Brain microvascular endothelial cell (primary cell): ENCODE measurements at places on chromosomes 11 and 22.

DNA sequence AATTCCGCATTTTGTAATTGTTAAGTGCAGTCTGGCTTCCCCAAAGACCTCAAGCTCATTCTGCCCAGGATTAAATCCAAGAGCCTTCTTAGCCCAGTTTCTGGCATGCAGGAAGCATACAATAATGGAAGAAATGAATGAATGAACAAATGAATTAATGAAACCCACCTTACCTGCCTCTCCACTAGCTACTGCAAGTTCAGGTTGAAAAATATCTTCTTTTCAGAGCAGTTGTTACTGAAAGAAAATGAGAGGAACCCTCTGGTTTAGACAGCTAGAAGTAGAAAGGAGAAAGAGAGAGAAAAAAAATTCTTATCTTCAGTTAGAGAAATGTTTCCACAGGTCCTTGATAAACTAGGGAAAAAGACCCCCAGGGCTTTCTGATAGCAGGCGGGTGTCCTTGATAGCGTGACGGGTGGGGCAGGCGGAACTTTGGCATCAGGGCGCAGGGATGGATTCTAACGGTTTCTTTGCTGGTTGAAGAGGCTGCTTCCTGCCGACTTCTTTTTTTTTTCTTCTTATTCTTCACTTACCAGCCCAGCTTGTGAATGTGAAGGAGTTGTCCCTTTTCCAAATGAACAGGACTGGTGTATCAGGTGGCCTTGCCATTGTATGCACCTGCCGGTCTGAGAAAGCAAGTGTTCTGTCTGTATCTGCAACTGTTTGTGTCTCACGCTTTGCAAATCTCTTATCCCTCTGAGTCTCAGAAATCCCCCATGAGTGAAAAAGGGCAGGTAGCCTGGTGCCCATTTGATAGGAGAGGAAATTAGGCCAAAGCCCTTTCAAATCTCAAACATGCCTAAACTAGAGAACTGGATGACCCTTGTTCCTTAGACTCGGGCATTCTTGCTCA is 10.0 kb downstream of the LMO2 start:
- no peak for DNase-seq

- no peak for DNase-seq
Measured at GRCh38 chr11:61287338-61287977, 7.7 kb downstream of the VWCE start.

DNA sequence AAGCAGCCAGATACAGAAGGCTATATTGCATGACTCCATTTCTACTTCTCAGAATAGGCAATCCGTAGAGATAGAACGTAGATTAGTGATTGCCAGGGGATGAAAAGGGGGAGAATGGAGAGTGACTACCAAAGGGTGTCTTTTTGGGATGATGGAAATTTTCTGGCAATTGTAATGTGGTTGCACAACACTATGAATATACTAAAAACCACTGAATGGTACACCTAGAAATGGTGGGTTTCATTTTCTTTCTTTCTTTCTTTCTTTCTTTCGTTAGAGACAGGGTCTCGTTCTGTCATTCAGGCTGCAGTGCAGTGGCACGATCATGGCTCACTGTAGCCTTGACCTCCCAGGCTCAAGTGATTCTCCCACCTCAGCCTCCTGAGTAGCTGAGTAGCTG is 54.4 kb downstream of the BID start:
- DNase-seq, result no peak

DNA sequence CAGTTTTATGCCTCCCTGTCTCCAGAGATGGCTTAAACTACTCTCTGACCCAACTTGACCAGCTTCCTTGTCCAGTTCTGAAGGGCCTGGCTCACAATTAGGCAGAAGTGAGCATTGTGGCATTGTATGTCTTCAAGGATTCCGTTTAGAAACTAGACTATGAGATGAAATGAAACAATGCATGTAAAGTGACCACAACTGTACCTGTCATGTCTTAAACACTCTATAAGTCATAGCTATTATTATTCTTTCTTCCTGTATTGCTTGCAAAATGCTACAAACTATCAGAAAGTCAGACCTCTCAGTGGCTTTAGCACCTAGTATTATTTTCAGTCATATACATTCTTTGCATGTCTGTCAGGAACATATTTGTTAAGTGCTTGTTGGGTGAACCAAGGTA is 127.9 kb upstream of the MTMR2 start:
- no peak for DNase-seq

DNA sequence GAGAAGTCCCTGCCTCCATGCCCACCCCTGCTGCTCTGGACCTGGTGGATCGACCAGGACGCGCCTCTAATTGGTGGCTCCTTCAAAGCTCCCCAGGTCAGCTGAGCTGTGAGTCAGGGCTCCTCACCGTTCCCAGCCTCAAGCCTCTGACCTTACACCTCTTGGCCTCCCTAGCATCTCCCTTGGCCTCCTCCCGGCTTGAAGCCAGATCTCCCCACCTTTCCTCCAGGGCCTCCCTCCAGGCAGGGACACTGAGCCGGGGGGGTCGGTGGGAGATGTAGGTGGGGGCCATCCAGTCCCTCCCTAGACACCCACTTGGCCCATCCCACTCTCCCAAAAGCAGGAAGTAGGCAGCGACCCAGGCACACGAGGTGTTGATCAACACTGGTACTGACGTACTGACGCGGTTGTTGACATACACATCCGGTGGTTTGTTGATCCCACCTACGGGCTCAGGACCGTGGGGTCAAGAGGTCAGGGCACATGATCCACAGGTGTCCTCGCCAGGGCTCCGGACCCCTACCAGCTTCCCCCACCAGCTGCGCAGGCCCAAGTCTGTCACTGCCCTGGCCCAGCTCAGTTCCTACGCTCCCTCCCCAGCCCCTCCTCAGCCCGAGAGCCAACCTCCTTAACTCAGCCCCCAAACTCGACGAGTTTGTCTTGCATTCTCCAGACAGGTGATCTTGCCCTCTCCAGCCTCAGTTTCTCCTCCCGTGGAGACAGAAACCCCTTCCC is 802 bp downstream of the ATG2A start:
- DNase-seq, result no peak

DNA sequence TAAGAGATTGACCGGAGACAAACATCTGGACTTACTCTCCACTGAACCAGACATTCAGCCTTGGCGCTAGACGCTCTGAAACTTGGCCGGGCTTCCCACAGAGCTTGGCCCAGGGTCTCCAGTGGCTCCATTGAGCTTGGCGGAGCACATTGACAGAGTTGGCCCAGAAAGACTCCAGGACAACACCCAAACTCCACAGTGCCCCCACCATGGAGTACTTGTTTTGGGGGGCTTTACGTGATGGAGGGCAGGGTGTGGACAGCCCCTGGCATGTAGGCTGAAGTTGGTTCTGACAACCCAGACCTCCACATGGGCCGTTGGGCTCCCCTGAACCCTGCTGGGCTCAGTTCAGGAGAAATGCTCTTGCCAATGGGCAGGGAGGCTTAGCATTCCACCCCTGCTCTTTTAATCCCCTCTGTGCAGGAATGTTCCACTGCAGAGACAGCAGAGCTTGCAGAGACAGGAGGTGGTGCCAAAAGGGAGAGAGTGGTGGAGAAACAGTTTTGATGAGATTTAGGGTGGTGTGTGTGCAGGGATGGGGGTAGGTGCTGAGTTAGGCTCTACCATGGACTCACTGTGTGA is 102.4 kb upstream of the TIMP3 start:
- DNase-seq, result no peak

GRCh38 chr22:48653306-48653705 is 1174.4 kb downstream of the BRD1 start:
- no peak for DNase-seq

GRCh38 chr11:106925245-106925644 is 93.0 kb downstream of the GUCY1A2 start:
- DNase-seq, result no peak

DNA sequence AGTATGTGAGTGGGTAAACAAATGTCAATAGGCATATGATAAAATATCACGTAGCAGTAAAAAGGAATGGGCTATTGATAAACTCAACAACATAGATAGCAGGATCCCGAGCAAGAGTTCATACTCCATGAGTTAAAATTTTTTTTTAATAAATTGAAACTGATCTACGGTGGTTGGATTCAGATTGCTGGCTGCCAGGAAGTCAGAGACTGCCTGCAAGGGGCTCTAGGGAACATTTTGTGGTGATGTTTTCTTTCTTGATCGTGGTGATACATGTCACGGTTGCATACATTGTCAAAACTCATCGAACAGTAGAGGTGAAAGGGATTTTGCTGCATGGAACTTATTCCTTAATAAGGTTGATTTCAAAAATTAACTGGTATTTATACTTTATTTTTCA is 62.6 kb upstream of the WNT7B start:
- no peak for DNase-seq

DNA sequence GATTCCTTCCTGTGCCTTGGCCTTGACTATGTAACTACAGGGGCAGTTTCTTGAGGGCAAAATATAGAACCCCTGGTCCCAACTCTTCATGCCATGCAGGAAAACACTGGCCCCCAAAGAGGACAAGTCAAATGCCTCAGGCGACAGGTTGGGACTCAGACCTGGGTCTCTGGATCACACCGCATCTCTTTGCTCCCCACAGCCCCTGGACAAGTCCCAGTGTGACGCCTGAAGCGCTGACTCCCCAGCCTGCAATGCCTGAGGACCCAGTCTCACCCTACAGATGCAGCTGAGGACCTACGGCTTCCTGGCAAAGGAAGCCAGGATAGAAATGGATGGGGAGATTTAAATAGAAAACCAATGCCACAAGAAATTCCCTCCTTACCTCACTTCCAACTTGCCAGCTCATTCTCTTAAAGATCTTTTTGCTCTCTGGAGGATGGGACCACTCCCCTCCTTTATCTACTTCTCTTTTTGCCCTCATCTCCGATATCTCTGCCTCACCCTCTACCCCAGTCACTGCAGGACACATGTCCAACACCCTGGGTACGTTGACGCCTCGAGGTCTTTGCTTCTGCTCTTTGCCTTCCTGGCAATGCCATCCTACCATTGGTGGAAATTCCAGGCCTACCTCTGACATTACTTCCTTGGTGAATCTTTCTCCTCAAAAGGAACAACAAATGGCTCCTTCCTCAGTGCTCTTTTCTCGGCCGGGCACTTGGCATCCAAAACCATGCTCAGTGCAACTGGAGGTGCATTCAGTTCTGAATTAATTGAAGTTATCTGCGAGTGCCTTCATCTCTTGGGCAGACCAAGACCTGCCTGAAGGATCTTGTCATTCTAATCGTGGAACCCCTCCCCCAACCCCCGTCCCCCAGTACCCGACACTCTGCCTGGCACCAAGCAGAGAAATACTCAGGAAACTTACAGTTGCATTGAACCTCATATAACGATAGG is 2.0 kb upstream of the PRDM11 start:
- DNase-seq, result no peak

DNA sequence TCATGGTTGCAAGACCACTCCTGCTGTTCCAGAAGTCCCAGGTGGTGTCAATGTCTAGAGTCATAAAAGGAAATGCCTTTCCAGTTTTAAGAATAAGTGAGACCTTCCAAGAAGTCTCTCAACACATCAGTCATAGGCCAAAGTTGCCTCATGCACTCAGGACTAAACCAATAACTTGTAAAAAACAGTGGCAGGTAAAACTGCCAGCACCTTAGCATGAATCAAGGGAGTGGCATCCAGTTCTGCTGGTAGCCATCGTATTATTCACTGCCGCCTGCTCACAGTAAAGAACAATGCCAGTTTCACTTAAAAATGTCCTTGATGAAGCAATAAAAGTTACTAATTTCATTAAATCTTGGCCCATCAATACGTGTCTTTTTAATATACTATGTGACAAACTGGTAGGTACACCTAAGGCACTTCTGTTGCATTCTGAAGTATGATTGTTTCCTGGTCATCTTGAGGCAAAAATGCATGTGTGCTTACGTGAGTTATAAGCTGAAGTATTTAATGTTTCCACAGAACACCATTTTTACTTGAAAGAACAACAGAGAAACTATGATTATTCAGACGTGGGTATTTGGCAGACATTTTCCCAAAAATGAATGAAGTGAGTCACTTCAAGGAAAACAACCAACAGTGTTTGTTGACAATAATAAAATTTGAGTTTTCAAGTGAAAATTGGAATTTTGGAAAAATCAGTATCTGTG is 125.2 kb upstream of the SNX19 start:
- DNase-seq, result no peak

GRCh38 chr11:132874638-132875037 is 657.7 kb downstream of the OPCML start:
- peak; percentile 79 for DNase-seq

GRCh38 chr11:3166268-3167142 is 1.4 kb upstream of the OSBPL5 start:
- DNase-seq, result no peak

DNA sequence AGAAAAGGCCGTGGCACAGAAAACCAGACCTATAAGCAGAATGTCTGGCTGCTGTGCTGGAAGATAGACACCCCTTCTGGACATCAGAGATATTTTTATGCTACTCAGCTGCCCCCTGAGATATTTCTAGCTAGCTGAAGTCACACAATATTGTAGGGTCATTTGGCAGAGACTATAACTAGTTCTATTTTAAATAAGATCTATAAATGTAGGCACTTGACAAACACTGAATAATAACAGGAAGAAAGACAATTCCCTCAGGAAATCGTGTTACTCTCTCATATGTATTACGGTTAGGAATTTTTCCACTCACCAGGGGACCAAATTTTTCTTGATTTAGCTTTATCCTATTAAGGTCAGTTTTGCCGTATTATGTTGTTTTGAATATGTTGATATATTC is 845.4 kb downstream of the OPCML start:
- peak; percentile 34 for DNase-seq

DNA sequence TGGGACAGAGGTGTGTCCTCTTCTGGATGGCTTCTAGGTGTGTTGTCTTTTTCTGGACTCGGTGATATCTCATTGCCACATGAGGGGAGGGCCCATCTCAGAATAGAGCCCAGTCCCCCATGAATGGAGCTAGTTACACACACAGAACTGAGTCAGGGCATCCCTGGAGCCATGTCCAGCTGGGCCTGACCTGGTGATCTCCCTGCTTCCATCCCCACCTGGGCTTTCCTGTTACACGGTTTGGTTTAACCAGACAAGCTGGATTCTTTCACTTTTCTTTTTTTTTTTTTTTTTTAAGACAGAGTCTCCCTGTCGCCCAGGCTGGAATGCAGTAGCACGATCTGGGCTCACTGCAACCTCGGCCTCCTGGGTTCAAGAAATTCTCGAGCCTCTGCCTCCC is 6.1 kb upstream of the A4GALT start:
- no peak for DNase-seq
